ENCODE measurements at places on chromosomes 12 and 14.

GRCh38 chr12:67424784-67425183 lies 155.6 kb downstream of the CAND1 start:
- DNase-seq = no peak

- DNase-seq = no peak
These were observed 65.0 kb downstream of the FOXN4 start for GRCh38 chr12:109244073-109244472.

- no peak for DNase-seq
These were observed 198.4 kb downstream of the NELL2 start for GRCh38 chr12:44677724-44678123.

DNA sequence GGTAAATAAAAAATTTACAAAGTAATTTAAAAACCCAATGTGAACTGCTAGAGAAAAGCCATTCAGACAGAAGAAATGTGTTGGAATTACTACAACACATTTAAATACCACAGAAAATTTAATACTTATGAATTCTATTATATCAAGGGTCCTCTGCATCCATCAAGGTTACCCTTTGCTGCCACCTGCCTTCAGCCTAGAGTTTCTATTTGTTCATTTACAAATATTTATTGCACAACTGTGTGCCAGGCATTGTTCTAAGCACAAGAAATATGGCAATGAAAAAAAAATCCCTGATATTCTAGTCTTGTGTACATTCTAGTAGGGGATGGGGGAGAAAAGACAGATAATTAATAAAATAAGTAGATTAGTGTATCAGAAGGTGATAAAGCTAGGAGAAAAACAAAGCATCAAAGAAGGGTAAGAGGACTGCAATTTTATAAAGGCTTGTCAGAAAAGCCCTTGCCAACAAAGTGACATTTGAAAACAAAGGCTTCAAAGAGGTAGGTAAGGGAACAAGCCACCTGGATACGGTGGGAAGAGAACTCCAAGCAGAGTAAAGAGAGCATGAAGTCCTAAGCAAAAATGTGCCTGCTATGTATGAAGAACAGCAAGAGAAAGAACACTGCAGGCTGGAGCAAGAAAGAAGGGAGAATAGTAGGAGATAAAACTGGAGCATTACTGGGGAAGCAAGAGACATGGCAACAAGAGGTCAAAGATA lies 59.1 kb upstream of the SLC6A13 start:
- no peak for DNase-seq

GRCh38 chr12:107335802-107336570 lies 242.6 kb upstream of the CRY1 start:
- DNase-seq = no peak

GRCh38 chr12:122021193-122021821 lies 377 bp upstream of the BCL7A start:
- DNase-seq = no peak

DNA sequence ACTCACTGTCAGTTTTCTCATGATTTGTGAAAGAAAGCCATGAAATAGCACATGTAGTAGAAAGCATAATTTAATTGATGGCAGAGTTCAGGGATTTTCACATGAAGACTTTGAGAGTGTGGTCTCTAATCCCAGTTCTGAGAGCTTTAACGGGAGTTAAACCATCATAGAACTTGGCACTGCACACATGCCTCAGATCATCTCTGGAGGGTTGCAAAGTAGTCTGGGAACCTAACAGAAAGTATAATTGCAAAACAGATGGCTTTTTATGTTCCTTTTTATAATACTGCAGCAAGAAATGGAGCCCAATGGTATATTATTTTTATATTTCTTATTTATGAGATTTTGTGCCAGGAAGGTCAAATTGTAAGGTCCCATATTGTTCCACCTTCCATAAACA lies 77.9 kb downstream of the BHLHE41 start:
- DNase-seq = no peak

GRCh38 chr14:31858868-31859267 lies 218.2 kb upstream of the ARHGAP5 start:
- no peak for DNase-seq

GRCh38 chr14:97361958-97362357 lies 564.8 kb downstream of the VRK1 start:
- no peak for DNase-seq

DNA sequence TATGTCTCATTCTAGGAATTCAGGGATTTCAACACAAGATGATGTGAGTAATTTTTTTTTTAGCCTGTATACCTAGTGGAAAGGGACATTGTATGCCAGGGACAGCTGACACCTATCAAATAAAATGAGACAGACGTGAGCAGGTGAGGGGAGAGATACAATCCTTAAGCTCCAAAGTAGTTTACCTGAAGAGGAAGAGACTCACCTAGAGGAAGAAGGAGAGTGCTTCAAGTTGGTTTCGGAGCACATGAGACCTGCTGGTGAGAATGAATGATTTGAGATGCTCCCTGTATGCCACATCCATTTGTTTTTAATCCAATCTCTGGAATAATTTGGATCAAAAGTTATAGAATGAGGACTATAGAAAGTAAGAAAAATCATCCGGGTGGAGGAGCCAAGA lies 915.4 kb upstream of the FBXO33 start:
- no peak for DNase-seq

All from NCI-H1436 treated with DMSO at 0.1 percent for 48 hours (cell line).